Amniotic epithelial cell (primary cell): ENCODE measurements at places on chromosomes 7 and 10.
A peak's percentile ranks its signal among the peaks of the same experiment; 100 is the strongest.

DNA sequence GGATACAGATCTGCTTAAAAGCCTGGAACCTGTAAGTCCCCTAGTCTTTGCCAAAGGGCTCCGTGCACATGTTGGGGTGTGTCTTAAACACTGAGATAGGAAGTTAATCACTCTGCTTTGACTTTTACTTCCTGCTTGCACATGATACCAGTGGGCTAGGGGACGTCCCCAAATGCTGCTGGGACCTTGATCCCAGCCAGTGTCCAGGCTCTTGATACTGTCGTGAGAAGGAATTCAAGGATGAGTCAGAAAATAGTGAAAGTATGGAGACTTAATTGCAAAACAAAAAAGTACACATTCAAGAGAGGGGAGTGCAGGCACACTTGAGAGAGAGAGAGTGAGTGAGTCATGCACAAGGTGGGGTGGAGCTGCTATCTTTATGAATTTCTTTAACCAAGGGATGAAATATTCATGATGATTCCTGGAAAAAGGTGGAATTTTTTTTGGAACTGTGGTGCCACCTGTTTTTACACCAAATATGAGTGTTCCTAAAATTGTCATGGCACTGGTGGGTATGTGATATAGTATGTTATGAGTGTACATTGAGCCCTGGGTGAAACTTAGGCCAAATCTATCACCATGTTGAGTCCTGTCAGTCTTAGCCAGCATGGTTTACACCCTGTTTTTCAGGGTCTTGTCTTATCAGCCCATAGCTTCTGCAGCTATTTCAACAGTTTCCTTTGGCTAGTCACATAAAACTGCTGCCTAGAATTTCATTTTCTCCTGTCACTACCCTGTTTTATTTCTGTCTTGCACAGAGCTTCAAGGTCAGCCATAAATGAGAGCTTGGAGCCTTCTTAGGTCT, 88.3 kb upstream of the CYP26C1 start:
- DNase-seq = peak; percentile 90

DNA sequence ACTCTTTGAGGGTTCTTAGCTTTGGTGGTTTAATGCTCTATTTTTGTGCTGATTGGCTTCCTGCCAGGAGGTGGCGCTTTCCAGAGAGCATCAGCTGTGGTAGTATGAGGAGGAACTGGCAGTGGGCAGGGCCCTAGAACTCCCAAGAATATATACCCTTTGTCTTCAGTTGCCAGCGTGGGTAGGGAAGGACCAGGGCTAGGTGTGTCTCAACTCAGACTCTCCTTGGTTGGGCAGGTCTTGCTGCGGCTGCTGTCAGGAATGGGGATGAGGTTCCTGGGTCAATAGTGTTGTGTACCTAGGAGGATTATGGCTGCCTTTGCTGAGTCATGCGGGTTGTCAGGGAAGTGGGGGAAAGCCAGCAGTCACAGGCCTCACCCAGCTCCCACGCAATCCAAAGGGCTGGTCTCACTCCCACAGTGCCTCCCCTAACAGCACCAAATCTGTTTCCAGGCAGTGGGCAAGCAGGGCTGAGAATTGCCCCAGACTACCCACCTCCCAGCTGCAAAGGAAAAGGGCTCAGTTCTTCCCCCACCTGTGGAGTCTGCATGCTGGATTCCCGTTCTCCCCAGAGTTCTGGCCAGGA, 191.5 kb downstream of the PHTF2 start:
- peak; percentile 23 for DNase-seq

DNA sequence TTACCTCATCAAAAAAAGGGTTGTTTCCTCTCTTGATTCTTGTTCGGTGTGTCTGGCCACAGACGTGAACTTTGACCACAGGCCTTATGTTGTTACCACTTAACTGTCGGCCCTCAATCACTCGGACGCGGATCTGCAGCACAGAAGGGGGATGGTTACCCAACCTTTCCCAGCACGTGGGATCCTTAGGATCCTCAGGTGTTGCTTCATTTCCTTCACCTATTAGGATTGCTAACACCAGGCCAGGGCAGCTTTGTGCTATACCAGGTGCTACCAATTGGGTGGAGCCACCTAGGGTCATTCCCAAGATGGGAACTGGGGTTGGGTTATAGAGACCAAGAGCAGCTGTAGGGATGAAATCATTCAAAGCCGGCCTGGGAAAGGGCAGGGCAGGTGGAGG, 73.4 kb downstream of the MYOF start:
- DNase-seq = peak; percentile 33

DNA sequence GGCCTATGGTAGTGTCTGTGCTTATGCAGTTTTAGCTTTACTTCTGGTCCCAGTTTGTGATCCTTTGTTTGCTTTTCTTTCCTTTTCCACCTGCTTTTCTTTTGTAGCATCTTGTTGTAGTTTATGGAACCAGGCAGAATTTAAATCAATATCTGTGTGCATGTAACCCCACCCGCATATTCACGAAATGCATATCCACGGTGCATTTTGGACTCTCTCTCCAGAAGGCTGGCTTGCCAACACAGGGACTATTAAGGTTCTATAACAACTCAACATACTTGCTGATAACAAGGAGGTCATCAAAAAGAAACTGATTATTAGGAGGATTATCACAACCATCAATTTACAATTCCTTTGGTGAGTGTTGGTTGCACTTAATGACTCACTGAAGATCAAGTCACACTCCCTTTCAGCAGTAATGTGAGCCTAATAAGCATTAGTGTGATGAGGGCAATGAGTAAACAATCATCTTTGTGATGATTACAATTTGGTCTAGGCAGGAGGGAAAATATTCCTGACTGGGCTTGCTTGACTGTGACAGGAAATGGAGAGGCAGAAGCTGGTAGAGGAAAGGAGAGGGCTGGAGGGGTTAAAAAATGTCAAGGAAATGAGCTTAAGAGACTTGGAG, 378.6 kb downstream of the REEP3 start:
- no peak for DNase-seq

GRCh38 chr10:19828278-19829049, 12.2 kb downstream of the PLXDC2 start:
- no peak for DNase-seq

GRCh38 chr7:92496876-92497275, 19.1 kb upstream of the ERVW-1 start:
- peak; percentile 67 for DNase-seq

DNA sequence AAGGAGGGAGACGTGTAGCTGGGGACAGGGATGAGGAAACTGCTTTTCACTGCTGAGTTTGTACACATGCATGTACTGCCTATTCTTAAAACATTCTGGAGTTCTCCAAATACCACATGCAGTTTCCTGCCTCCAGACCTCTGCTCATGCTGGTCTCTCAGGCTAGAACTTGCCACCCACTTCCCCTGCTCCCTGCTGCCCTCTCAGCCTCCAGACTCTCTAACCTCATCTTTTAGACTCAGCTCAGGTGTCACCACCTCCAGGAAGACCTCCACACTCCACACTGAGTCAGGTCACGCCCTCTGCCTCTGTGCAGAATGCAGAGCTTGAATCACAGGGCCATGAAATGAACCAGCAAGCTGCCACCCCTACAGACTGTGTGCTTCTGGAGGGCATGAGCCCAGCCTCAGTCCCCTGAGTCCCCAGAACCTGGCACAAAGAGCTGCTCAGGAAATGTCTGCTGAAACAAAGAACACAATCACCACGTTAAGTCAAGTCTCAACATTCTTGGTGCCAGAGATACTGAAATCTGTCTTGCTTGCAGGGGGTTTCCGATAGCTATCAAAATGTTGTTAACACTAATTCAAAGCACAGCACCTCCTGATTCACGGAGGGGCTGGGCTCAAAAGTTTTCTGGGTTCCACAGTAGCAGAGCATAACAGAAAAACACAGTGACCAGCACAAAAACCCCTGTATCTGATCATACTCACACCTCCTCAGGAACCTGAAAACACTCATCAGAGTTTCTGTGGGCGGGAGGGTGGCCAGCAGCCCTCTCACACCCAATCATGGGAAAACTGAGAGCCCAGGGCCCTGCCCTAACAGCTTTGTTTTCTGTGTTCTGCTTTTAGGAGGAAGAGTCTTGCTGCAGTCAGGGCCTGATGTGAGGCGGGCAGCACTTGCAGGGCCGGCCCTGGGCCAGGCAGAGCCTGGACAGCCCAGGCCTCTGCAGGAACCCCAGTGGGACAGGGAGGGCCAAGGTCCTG, 21.1 kb downstream of the FAM53B start:
- no peak for DNase-seq

DNA sequence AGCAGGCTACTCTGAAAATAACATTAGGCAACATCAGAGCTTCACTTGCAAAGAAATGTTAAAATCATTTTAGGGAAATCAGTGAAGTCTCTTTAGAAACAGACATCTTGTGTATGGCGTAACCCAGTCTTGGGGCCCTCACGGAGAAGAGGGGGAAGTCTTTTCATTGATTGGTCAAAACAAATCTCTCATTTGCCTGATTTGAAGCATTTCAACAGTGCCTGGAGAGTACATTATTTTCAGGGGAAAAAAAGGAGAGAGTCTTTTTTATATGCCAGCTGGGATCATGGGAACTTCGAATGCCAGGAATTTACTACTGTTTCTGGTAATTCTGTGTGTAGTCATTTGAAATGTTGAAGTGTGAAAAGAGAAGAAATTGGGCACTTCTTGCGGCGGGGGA, 471.4 kb downstream of the PLXDC2 start:
- no peak for DNase-seq

- peak; percentile 54 for DNase-seq
Measured at GRCh38 chr10:69515699-69516259, 57.4 kb downstream of the NEUROG3 start.

- DNase-seq = no peak
Measured at GRCh38 chr7:156380261-156380660, 260.3 kb upstream of the RNF32 start.

- DNase-seq = no peak
Measured at GRCh38 chr10:95035332-95036295, 33.7 kb downstream of the CYP2C8 start.

- DNase-seq = peak; percentile 80
Measured at GRCh38 chr10:87578842-87579401, 74.2 kb downstream of the MINPP1 start.

- DNase-seq = peak; percentile 99
Measured at GRCh38 chr7:66627151-66627681, 1.5 kb upstream of the KCTD7 start.

- no peak for DNase-seq
Measured at GRCh38 chr10:58091886-58092285, 175.8 kb downstream of the IPMK start.

DNA sequence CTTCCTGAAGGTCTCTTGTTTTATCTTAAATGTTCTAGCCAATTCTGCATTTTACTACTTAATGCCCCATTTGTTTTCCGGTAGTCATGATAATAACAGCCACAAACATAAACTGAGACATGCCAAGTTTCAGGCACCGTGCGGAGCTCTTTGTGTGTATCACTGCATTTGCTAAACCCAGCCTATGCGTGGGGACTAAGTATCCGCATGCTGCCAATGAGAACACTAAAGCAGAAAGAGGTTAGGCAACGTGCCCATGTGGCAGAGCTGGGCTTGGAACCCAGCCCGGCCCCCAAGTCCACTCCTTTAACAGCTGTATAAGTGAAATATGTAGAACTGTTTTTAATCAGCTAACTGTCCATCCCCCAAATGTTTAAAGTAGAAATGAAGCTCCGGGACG, 54.1 kb downstream of the SLIT1 start:
- DNase-seq = no peak

GRCh38 chr10:133388973-133389818, 4.8 kb upstream of the MTG1 start:
- DNase-seq = no peak

GRCh38 chr10:111877258-111877657, 306.3 kb downstream of the GPAM start:
- DNase-seq = no peak

- no peak for DNase-seq
Measured at GRCh38 chr10:96333101-96333500, 25.7 kb downstream of the OPALIN start.

- DNase-seq = no peak
Measured at GRCh38 chr10:119420950-119421875, 121.3 kb downstream of the RGS10 start.

GRCh38 chr10:73803680-73804286, 7.6 kb downstream of the NDST2 start:
- no peak for DNase-seq

- no peak for DNase-seq
Measured at GRCh38 chr7:158987691-158988090, 131.3 kb downstream of the DYNC2I1 start.

- no peak for DNase-seq
Measured at GRCh38 chr7:129950191-129950932, 2.4 kb downstream of the UBE2H start.

DNA sequence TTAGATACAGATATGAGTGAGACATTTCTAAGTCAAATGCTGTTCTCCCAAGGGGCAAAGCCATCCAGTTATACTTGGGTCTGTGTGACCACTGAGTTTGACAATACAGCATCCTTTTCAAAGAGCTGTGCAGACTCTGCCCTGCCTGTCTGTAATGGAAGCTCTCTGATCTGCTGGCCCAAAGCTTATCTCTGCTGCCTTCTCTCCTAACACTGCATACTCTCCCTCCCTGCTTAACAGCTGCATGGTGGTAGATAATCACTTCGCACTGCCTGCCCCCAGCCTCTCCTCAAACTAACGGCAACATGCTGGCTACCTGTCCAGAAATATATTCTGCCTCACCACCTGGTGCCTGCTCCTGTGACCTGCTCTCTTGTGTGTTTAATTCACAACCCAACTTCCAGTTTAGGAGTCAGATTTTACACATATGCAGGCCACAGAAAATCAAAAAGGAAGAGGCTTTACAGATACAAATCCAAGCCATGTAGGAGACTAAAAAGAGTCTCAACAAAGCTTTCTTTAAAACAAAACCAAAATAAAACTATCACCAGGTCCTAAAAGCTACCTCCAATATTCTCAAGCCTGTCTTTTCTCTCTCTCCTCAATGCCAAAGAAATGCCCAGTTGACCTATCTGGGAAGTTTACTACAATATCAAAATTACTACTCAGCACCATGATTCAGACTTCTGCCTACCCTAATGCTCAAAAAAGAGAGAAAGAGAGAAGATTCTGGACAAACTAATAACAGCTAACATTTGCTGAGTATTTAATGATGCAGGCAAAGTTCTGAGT, 145.6 kb downstream of the RELN start:
- no peak for DNase-seq

DNA sequence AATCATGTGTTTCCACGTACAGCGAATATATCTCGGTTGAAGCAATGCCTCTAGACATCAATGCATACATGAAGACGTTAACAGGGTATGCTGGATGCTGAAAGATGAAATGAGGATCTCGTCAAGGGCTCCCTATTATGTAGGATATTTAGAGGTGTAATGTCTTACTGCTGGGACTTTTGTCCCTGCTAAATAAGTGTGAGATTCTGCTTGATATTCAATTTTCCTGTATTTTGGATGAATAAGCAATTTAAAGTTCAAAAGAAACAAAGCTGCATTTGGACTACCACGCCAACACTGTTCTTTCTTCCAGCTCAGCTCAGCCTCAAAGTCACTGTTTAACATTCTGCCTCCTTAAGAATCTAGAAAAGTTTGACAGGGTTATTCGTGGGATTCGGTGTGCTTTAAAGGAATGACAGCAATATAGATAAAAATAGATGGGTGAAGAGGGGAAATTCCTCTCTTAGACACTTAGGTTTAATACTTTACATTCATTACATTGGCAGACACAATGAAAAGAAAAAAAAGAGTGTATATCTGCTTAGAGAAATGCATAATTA, 110.1 kb upstream of the RHEB start:
- no peak for DNase-seq
